ENCODE measurements at places on chromosomes 2 and 18.

DNA sequence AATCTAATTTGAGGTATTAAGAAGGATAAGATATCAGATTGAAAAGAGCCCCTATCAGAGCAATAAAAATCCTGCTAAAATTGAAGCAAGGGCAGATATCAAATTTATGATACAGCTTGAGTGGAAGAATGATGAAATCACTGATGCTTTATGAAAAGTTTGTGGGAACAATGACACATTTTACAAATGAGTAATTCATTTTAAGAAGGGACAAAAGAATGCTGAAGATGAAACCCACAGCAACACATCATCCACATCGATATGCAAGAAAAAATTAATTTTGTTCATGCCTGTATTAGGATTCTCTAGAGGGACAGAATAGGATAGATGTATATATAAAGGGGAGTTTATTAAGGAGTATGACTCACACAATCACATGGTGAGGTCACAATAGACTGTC is 355.6 kb upstream of the GYPC start:
- H3K27me3 ChIP-seq, result peaks cover 9% of the 10 kb centered on the region
- H3K36me3 ChIP-seq, result peaks cover 43% of the 10 kb centered on the region
- H3K27ac ChIP-seq, result no peak overlapping the region
- no peak overlapping the region for H3K4me3 ChIP-seq
- no peak for DNase-seq

DNA sequence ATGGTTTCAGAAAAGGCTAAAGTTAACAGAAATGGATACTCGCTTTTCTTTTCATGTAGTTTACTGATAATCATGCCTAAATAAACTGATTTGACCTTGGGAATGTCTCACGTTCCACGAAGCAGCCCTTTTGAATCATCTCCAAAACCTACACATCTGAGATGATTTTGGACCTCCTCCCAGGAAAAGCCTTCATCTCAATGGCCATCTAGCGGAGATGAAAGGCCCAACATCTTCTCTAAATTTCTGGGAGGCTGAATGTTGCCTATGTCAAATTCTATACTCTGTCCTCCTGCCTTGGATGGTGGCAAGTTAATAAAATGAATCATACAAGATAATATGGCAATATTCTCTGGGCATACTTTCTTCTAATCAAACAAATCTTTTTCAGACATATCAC is 448.5 kb downstream of the ZEB2 start:
- no peak overlapping the region for H3K27ac ChIP-seq
- DNase-seq, result no peak
- H3K36me3 ChIP-seq, result no peaks in the 10 kb centered on the region
- peaks cover 10% of the 10 kb centered on the region for H3K4me1 ChIP-seq
- no peaks in the 10 kb centered on the region for H3K27me3 ChIP-seq
- H3K4me3 ChIP-seq, result no peak overlapping the region

DNA sequence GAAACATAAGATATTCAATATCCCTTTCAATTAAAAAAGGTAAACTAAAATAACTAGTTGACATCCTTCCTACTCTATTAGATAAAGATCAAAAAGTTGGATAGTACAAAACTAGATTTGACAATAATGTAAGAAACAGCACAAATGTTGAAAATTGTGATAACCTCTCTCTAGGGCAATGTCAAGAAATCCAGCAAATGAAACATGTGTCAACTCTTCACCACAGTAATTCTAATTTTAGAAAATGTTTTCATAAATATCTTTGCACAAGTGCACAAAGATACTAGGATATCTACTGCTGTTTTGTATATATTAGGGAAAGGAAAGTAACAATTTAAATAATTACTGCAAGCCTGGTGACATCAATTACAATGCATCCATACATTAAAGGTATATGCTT is 1220.1 kb downstream of the LRP1B start:
- peaks cover 31% of the 10 kb centered on the region for H3K27me3 ChIP-seq
- H3K36me3 ChIP-seq, result no peaks in the 10 kb centered on the region
- DNase-seq, result no peak

DNA sequence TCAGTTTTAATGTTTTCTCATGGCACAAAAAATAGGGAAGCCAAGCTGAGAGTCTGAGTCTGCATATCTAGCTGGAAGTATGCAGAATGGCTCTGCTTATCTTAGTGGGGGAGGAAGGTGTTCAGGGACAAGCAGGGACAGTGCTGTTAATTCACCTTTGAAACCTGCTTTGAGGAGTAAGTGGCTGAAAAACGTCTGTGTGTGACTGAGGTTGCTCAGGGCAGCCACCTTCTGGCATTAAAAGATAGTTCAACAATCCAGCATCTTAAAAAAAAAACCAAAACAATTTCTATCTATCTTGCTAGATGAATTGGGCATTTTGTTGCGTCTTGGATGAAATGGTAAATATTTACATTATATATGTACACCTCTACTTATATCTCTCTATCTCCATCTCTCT is 2.0 kb upstream of the TRPM8 start:
- H3K4me1 ChIP-seq, result peaks cover 11% of the 10 kb centered on the region
- peaks cover 2% of the 10 kb centered on the region for H3K27me3 ChIP-seq
- no peaks in the 10 kb centered on the region for H3K36me3 ChIP-seq
- no peak overlapping the region for H3K27ac ChIP-seq

GRCh38 chr2:112159454-112159921 is 21.3 kb downstream of the FBLN7 start:
- H3K4me3 ChIP-seq, result no peak overlapping the region
- H3K27me3 ChIP-seq, result no peaks in the 10 kb centered on the region
- 0 out of 2 replicates have a peak, but pooled peaks cover 4% of the 10 kb centered on the region for H3K4me1 ChIP-seq
- H3K27ac ChIP-seq, result no peak overlapping the region
- DNase-seq, result no peak

DNA sequence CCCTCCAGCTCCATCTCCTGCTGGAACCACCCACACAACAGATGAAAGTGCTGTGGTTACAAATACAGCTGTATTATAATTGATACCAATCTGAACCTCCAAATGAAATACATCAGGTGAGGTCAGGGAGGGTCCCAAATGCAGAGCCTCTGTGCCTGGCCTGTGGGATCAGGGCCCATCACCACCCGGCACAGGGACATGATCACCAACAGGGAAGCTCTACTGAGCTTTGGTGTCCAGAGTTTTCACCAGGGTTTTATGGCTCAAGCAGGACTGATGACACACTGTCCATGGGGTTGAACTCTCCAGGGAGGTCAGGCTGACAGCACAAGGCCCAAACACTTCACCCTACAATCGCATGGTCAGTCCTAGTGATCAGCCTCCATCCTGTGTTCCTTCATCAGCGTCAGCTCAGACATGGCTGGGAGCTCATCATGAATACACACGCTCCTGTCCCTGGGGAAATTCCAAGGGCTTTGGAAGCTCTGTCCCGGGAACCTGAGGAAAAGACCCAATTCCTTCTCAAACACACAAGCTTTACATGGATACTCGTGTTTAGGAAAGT is 3.9 kb upstream of the PXDN start:
- peaks cover 14% of the 10 kb centered on the region for H3K4me1 ChIP-seq
- DNase-seq, result no peak
- no peak overlapping the region for H3K27ac ChIP-seq
- H3K27me3 ChIP-seq, result peaks cover 47% of the 10 kb centered on the region
- peaks cover 2% of the 10 kb centered on the region for H3K36me3 ChIP-seq
- no peak overlapping the region for H3K4me3 ChIP-seq

- DNase-seq, result peak; percentile 65
- H3K4me1 ChIP-seq, result peaks cover 60% of the 10 kb centered on the region
- H3K27ac ChIP-seq, result peak overlapping the region; percentile 84
Observed at GRCh38 chr2:234548695-234549420, 52.0 kb upstream of the ARL4C start.

DNA sequence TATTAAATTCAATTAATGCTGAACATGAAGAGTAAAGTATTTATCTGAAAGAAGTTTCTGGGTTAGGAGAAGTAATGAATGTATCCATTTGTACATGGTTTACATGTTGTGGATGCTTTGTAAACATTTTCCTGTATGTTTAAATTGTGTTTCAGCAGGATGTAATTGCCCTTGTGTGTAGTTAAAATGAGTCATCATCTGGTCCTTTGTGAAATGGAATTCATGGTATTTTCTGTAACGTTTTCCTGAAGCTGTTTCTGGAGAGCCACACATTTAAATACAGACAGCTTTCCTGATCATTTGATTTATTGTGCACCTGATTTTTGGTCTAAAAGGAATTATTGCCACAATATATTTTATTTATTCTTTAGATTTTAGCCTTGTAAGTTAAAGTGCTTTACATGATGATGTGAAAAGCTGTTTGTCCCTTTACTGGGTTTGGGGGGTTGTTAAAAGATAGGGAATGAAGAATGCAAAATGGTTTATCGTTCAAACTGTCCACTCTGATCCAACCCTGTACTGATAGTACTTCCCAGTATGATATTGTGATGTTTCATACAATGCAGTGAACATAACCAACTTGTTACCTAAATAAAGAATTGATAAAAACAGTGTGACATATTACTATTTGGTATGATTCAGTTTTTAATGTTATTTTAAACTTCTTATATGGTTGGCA is 41.7 kb upstream of the SLC3A1 start:
- peaks cover 51% of the 10 kb centered on the region for H3K4me1 ChIP-seq
- no peak overlapping the region for H3K4me3 ChIP-seq
- H3K27ac ChIP-seq, result peak overlapping the region; percentile 88

DNA sequence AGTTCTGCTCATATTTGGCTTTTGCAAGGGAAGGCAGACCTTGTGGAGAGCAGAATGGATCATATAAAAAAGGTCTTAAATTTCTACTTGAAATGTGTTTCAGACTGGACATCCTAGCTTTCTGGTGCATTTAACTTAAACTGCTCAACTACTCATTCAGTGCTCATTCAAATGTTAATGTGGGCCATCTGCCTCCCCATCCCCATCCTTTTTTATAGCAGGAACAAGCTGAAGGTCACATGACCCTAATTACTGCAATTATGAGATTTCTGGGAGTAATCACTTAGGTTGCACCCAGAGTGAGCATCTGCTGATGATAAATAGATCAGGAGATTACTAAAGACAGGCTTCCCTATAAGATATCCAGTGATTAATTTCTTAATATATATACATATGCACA is 96.1 kb downstream of the MAP2 start:
- H3K27me3 ChIP-seq, result peaks cover 99% of the 10 kb centered on the region
- H3K36me3 ChIP-seq, result peaks cover 6% of the 10 kb centered on the region
- no peak overlapping the region for H3K4me3 ChIP-seq

GRCh38 chr2:34652636-34653035 is 1053.5 kb upstream of the FAM98A start:
- no peaks in the 10 kb centered on the region for H3K27me3 ChIP-seq
- no peak overlapping the region for H3K27ac ChIP-seq

- DNase-seq, result no peak
- no peak overlapping the region for H3K4me3 ChIP-seq
- no peaks in the 10 kb centered on the region for H3K27me3 ChIP-seq
- no peaks in the 10 kb centered on the region for H3K36me3 ChIP-seq
Observed at GRCh38 chr2:68726608-68727367, 7.8 kb upstream of the ARHGAP25 start.

DNA sequence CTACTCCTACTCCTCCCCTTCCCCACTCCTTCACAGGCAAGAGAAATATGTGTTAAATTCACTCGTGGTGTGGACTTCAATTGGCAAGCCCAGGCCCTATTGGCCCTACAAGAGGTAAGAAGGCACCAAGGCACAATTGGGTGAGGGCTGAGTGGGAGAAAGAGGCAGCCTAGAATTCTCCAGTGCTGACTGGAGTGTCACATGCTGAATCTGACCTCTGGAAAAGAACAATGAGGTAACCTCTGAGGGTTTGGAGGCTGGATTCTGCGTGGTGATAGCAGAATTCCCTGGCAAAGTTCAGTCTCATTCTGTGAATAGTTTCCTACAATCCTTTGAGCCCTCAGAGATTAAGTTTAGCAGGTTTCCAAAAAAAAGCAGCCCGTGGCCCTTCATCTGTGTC is 6.9 kb downstream of the CENPA start:
- H3K4me1 ChIP-seq, result peaks cover 13% of the 10 kb centered on the region
- peaks cover 71% of the 10 kb centered on the region for H3K36me3 ChIP-seq
- H3K27me3 ChIP-seq, result no peaks in the 10 kb centered on the region
- no peak for DNase-seq

GRCh38 chr2:43462866-43463641 is 132.8 kb downstream of the THADA start:
- H3K4me1 ChIP-seq, result peaks cover 7% of the 10 kb centered on the region
- no peaks in the 10 kb centered on the region for H3K36me3 ChIP-seq
- H3K27me3 ChIP-seq, result no peaks in the 10 kb centered on the region
- H3K4me3 ChIP-seq, result no peak overlapping the region
- no peak for DNase-seq

DNA sequence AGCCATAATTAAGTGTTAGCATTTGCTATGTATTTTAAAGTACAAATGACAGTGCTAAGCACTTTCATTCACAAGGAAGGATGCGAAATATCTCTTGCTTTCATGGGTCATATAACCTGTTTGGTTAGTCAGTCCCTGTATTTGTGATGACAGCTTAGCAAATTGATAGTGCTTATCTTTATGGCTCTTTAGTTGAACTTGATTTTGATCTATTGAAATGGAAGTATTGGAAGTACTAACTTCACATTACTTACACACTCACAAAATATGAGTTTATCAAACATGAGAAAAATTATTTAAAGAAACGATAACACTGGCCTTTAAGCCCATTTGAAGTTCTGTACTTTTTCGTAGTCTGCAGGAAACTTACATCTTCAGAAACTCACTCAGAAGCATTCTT is 97.4 kb upstream of the NEUROD1 start:
- H3K36me3 ChIP-seq, result no peaks in the 10 kb centered on the region
- no peak overlapping the region for H3K27ac ChIP-seq
- no peaks in the 10 kb centered on the region for H3K27me3 ChIP-seq
- peaks cover 18% of the 10 kb centered on the region for H3K4me1 ChIP-seq
- DNase-seq, result no peak

GRCh38 chr2:241909769-241910168 is 40.2 kb downstream of the RTP5 start:
- H3K4me3 ChIP-seq, result no peak overlapping the region
- DNase-seq, result no peak
- no peaks in the 10 kb centered on the region for H3K36me3 ChIP-seq
- no peaks in the 10 kb centered on the region for H3K27me3 ChIP-seq
- H3K4me1 ChIP-seq, result peaks cover 33% of the 10 kb centered on the region

GRCh38 chr2:7023542-7023941 is 106.3 kb downstream of the RNF144A start:
- H3K36me3 ChIP-seq, result no peaks in the 10 kb centered on the region
- H3K27ac ChIP-seq, result no peak overlapping the region
- H3K27me3 ChIP-seq, result no peaks in the 10 kb centered on the region
- H3K4me3 ChIP-seq, result no peak overlapping the region

DNA sequence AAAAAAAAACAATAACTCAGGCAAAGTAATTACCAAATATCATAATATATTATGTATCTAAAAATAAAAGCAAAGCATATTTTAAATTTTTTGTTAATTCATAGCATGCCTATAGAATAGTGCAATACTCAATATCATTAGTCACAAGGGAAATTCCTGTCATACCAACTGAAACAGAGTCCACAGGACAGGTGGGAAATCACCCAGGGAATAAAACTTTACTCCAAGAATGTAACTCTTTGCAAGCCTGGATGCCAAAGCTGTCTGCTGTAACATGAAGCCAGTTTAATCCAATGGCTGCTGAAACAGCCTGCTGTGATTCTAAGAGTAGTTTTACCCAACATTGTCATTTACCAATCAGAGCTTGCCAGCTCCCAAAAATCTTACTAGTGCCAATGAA is 40.0 kb upstream of the SULT1C3 start:
- no peaks in the 10 kb centered on the region for H3K27me3 ChIP-seq
- DNase-seq, result no peak
- no peaks in the 10 kb centered on the region for H3K4me1 ChIP-seq
- H3K4me3 ChIP-seq, result no peak overlapping the region
- H3K27ac ChIP-seq, result no peak overlapping the region

Measured in WTC11 (cell line).